IPS-NIHi11 (cell line): ENCODE measurements at places on chromosomes 13 and 19.

DNA sequence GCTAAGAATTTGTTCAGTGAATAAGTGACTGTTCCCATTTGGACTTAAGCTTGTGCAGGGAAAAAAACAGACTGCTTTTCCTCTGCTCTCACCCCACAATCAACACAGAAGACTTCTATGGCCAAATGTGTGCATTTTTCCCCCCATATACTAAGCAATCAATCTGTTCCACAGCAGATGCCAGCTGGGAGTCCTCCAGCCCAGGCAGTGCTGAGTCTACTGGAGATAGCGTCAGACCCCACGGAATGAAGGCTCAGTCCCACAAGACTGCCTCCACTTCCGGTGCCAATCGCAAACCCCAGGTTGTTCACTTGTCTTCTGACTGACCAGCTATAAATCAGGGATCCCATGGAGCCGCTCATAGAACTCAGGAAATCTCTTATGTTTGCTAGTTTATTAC, 69.5 kb upstream of the ANKRD10 start:
- no peak for DNase-seq

DNA sequence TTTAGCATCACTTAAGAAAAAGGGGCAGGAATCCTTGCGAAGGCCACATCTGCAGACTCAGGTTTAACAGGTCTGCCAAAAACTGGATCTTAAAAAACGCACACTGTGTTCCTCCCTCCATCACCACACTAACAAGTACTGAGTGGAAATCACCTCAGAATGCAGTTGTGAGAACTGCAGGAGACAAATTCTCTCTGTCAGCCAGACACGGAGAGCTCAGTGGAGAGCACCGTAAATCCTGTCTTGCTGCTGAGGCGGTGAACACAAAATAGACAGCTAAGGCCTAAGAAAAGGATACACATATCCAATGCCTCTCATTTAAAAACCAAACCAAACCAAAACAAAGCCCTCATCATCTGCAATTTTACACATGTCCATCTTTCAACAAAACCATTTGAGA, 1287.6 kb downstream of the EFNB2 start:
- no peak for DNase-seq

GRCh38 chr19:43564800-43565199, 10.5 kb downstream of the XRCC1 start:
- DNase-seq, result no peak

GRCh38 chr19:52211926-52212571, 22.2 kb downstream of the PPP2R1A start:
- no peak for DNase-seq

DNA sequence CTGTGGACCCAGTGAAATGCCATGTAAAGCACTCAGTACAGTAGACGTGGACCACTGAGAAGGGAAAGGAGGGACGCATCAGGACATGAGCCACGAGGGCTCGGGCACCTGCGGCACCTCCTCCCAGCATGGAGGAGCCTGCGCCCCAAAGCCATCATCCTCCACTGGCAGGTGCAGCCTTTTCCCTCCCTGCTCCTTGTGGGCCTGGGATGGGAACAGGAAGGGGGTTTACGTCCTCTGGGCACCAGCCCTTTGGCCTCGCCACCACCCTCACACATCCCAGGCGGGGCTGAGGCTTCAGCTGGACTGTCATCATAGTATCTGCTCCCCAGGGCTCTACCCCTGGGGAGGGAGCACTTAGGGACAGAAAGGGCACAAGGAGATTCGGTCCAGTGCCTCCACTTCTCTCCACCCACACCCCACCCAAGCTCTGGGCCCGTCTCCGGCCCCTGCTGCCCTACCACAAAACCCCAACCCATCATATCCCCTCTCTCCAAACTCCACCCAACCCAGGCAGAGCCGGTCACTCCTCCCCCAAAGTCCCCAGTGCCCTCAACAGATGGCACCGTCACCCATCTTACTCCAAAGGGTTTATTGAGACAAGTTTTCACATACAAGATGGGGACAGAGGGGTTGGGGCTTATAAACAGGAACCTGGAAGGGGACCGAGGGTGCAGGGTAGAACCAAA, 2.2 kb upstream of the PRKD2 start:
- DNase-seq, result no peak

DNA sequence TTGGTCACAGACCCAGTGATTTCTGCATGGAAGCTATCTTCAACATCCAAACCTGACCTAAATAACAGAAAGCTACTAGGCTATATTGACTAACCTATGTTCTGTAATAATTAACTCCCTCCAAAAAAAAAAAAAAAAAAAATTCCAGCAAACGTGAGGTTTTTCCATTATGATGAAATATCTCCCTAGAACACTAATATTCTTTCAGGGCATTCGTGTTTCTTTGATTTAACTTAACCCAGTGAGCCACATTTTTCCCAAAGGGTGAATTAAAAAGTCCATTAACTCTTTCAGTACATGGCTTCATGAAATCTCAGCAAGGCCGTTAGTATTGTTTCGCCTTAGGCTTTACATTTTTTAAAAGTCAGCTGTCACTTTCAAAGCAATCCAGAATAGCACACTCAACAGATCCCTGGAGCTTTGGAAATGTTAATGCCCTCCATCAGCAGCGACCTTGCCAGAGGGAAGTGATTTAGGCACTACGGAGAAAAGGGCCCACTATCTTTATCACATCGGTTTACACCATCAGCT, 175.8 kb downstream of the DCT start:
- no peak for DNase-seq

DNA sequence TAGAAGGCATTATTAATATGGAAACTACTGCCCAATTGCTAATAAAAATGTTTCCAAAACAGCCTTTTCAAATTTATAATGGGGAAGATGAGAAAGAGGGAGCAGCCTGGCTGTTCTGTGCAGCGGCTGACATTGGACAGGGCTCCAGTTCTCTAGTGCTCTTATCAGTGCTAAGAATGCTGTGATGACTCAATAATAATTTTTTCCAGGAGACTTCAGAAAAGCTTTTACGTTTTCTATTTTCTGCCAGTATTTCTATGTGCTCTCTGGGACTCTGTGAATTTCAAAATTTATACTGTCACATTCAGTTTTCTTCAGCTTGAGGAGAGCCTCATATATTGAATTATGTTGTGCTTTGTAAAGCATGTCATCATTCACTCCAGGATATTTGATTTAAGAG, 209.6 kb downstream of the VWA8 start:
- no peak for DNase-seq
